ENCODE measurements at places on chromosomes 16 and 17. TPM values are rescaled to one million over a fixed set of nuclear protein-coding genes. Genes with fewer than 3 reads are reported as not detected.

DNA sequence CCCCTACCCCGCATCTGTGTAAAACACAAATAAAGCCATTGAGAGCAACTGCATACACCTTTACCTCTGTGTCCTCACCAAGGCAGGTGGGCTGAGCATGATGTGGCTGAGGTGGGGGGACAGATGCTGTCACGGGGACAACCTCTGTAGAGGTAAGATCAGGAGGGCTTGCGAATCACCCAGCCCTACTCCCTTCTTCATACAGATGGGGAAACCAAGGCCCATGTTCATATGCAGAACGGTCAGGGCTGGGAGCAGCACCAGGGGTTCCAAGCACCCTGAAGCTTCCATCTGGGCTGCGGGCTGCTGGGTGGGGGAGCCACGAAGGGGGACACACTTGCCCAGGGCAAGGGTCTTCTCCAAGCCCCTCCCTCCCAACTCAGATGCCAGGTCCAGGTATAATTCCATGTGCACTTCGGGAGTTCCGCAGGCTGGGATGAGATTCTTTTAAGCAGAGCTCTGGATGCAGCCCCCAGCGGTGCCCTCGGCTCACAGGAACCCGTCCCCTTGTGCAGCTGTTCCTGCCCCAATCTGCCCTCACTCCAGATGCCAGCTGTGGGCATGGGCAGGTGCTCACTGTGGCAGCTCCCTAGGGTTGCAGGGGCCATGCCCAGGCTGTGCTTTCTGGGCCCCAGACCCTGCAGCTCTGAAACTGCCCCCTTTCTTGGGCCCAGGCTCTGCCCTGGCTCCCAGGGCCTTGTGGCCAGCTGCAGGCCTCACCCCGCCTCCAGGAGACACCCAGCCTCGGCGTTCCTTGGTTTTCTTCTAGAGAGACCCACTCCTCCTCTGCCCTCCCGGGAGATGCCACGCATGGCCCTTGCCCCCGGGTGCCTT is 9.6 kb downstream of the CTRB1 start:
- DNase-seq = no peak

The SLC9A5 gene
- total RNA-seq = 0.37 TPM

DNA sequence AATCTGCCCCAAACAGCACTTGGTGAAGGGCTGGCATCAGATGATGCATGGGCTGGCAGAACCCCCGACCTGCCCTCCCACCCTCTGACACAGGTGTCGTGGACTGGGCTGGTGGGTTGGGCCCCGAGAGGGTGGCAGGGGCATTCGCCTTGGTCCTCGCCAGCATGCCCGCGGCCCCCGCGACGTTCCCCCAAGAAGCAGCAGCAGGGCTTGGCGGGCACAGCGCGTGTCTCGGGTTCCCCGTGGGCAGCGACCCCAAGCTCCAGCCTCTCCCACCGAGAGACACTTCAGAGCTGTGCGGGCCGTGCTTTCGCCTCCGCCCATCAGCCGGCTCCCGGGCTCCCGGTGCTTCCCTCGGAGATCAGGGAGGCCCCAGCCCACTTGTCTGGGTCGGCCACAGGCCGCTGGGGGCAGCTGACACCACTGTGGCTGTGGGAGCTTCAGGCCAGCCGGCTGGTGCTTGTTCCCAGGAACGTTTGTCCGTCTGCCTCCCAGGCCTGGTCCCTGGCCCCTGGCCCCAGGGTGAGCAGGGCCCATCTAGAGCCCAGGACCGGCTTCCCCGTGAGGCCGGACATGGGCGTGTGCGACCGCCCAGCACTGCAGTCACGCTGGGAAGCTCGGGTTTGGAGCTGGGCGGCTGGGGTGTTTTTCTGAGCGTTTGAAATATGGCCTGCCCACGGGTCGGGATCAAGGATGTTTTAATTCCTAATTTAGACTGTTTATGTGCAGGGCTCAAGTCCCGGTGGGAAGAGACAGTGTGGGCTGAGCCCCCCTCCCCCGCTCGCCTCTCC is 16.6 kb downstream of the CACNA1H start:
- no peak for DNase-seq

The USH1G gene
- total RNA-seq = not detected

GRCh38 chr17:36152639-36153120 is 23.8 kb downstream of the TBC1D3B start:
- DNase-seq = peak; percentile 64
